ENCODE measurements at places on chromosomes 4 and X. TPM values are rescaled to one million over a fixed set of nuclear protein-coding genes. Genes with fewer than 3 reads are reported as not detected.

Gene MAGEC3
- not detected for total RNA-seq

Gene NAP1L2
- 19.0 TPM for total RNA-seq

Gene PLP1
- not detected for total RNA-seq

Gene SETD7
- 40.0 TPM for total RNA-seq

Gene MAP3K15
- 1.4 TPM for total RNA-seq

Gene TMSB15B
- total RNA-seq = 24.7 TPM

Gene CXorf49
- total RNA-seq = not detected

Gene FRG2
- 1.0 TPM for total RNA-seq

Gene FGF5
- 1.3 TPM for total RNA-seq

Gene RTL9
- total RNA-seq = 0.04 TPM

Gene EDA2R
- 3.9 TPM for total RNA-seq

Gene XPNPEP2
- not detected for total RNA-seq

Gene CFAP47
- total RNA-seq = 0.84 TPM

Gene TIMP1
- 281 TPM for total RNA-seq

Gene FAT4
- total RNA-seq = 9.0 TPM

Gene RAI2
- total RNA-seq = 0.87 TPM

Gene TIMM8A
- total RNA-seq = 8.2 TPM

Gene GASK1B
- 2.1 TPM for total RNA-seq
